ENCODE measurements at places on chromosomes 13 and 19.

GRCh38 chr13:77907666-77908341 is 10.8 kb downstream of the EDNRB start:
- no peak for DNase-seq

DNA sequence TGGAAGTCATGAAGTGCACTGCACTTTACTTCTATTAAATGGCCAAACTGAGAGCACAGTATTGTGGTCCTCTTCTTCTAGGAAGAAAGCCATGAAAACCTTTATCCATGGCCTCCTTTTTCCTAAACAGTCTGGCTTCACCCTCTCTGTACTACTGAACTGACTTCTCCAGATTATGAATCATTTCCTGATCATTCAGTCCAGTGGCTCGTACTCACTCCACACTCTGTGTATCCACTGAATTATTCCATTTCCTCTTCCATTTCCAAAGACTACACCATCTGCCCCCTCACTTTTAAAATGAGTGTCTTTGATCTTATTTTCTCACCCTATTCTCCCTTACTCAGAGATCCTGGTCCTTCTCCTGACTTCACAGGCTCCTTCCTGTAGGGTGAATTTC is 29.7 kb upstream of the FREM2 start:
- no peak for DNase-seq

DNA sequence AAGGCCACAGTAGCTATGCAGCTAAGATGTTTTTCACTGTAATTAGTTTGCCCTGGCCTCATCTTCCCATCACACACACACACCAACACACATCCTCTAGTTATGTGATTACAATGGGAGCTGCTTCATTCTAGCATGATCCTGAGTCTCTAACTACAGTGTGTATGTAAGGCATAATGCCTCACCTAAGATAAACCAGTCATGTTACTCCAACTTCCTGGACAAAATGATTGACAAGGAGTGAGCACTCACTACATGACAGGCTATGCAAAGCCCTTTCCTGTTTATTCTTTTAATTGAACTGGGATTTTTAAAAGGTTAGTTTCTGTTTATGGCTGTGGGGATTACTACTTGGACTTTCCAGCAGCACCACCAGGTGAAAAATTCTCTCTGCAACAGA is 400.8 kb upstream of the ATXN8OS start:
- DNase-seq, result no peak

DNA sequence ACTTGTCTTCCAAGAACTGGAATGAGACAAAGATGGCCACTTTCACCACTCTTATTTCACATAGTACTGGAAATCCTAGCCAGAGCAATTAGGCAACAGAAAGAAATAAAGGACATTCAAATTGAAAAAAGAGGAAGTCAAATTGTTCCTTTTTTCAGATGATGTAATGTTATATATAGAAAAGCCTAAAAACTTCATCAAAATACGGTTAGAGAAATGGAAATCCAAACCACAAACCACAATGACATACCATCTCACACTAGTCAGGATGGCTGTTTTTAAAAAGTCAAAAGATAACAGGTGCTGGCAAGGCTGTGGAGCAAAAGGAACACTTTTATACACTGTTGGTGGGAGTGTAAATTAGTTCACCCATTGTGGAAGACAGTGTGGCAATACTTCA is 113.3 kb upstream of the SPRY2 start:
- peak; percentile 78 for DNase-seq

DNA sequence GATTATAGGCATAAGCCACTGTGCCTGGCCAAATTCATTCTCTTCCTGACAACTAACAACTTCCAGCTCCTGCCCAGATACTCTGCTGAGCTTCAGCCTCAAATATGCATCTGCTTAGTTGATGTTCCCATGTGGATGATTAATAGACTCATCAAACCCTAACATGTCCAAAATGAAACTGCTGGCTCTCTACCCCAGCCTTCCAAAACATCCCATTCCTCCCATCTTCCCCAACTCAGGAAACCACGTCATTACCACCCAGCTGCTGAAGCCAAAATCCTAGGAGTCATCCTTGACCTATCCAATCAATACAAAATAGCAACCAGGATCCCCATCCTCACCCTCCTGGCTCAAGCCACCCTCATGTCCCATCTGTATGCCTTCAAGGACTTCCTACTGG is 20.9 kb downstream of the POU2F2 start:
- peak; percentile 29 for DNase-seq

DNA sequence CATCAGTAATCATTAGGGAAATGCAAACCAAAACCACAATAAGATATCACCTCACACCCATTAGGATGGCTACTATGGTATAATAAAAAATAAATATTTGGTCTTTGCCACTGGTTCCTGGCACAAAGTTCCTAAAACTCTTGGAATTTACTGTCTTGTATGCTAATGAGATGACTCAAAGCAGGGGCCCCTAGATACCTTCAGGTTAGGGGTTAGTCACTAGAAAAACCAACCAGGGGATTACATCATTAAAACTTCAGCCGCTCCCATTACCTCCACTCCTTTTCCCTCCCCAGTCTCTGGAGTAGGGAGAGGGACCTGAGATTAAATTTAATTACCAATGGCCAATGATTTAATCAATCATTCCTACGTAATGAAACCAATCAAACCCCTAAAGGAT is 49.6 kb downstream of the THSD1 start:
- DNase-seq, result peak; percentile 47

- no peak for DNase-seq
Observed at GRCh38 chr13:40306817-40307216, 359.6 kb downstream of the FOXO1 start.

DNA sequence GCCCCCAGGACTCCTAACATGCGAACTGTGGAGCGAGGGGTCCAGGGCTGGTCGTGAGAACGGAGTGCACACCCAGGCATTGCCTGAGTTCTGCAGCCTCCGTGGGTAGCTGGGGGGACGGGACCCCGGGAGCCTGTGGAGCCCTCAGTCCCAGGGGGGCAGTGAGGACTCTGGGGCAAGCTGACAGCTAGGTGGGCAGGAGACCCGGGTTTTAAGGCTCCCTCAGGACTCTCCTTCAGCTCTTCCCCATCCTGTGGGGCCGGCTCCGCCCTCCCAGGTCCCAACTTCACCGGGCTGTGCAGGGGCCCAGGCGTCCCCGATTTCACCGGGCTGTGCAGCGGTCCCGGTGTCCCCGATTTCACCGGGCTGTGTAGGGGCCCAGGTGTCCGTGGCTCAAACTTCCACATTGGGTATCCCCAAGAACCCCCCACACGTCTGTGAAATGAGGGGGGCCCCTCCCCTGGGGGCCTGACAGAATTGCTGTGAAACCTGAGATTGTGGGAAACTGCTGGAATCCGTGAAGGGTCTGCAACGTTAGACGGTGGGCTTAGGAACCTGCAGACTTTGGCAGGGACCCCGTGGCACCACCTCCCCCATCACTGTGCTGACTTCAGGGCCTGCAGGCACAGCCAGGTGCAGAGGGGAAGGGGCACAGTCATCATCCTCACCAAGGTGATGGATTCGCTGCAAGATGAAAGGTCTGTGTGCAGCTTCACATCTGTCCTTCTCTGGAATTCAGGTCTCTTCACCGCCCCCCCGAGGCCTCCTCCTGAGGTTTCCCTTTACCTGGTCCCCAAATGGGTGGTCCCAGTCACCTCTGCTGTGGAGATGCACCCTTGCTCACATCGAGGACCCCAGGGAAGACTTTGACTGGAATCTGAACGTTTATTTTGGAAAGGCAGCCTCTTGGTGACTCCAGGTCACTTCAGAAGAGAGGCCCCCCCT is 73.2 kb upstream of the MCF2L start:
- DNase-seq, result no peak

DNA sequence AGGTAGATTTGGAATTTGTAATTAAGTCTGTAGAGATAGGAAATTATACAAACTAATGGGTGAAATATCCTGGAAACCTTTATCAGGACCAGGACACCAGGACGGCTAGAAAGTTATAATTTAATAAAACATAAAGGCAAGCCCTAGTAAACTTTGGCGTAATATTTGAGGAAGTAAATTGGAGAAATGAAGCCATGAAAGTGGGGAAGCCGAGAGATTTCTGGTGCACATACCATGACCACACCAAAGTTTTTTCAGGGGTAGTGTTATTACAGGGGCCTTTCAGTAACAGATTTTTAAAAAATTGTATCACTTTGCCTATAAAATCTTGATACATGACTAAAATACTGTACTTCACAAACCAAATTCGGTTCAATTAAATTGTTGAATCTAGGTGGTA is 54.7 kb upstream of the URAD start:
- DNase-seq, result no peak

DNA sequence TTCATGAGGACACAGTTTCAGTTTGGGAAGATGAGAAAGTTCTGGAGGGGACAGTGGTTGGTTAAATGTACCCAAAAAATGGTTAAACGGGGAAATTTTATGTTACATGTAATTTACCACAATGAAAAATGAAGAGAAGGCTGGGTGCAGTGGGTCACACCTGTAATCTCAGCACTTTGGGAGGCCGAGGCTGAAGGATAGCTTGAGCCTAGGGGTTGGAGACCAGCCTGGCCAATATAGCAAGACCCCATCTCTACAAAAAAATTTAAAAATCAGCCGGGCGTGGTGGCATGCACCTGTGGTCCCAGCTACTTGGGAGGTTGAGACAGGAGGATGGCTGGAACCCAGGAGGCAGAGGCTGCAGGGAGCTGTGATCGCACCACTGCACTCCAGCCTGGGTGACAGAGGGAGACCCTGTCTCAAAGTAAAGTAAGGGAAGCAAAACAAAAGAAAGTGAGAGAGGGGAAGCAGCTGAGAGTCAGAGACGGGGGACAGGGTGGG is 17.2 kb downstream of the GNG7 start:
- DNase-seq, result no peak

DNA sequence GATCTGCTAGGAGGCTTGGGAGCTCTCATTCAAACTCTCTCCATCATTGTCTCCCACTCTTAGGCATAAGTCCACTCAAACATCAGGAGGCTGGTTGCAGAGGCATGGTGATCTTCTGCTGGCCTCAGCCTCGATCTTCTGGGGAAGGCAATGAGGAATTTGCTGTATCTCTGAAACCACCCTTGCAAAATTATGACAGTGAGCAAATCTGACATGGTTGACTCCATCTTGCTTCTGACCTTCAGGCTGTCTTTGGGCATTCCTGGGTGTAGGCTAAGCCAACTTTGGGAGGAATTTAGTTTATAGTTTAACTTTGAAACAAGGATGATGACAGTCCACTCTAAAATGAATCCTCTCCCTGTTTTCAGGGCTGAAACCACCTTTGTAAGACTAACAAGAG is 84.1 kb upstream of the ABCC4 start:
- no peak for DNase-seq

DNA sequence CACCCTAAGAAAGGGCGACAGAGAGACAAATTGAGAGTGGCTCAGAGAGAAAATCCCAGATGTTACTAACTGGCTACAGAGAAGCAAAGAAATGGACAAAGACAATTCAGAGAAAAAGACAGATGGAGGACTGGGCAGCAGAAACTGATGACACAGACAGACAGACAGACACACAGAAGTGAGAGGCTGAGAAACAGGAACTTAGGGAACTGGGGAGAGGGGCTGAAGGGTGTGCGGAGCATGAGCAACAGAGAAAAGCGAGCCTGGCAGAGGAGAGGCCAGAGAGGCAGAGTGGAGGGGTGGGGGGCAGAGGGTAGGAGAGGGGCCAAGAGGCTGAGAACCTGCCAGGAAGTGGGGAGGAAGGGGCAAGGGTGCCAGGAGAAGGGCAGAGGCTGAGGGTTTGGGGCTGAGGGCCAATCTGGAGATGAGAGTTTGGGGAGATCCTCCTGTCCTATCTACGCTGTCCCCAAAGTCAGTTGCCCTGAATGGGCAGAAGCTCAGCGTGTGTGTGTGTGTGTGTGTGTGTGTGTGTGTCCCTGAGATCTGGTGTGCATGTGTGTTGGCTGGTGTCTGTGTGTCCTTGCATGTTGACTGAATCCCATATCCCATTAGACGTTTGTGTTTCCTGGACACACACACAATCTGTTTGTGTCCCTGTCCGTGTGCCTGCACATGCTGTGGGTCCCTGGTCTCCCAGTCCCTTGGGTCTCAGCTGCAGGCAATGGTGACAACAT is 5.6 kb upstream of the ERFL start:
- DNase-seq, result no peak

DNA sequence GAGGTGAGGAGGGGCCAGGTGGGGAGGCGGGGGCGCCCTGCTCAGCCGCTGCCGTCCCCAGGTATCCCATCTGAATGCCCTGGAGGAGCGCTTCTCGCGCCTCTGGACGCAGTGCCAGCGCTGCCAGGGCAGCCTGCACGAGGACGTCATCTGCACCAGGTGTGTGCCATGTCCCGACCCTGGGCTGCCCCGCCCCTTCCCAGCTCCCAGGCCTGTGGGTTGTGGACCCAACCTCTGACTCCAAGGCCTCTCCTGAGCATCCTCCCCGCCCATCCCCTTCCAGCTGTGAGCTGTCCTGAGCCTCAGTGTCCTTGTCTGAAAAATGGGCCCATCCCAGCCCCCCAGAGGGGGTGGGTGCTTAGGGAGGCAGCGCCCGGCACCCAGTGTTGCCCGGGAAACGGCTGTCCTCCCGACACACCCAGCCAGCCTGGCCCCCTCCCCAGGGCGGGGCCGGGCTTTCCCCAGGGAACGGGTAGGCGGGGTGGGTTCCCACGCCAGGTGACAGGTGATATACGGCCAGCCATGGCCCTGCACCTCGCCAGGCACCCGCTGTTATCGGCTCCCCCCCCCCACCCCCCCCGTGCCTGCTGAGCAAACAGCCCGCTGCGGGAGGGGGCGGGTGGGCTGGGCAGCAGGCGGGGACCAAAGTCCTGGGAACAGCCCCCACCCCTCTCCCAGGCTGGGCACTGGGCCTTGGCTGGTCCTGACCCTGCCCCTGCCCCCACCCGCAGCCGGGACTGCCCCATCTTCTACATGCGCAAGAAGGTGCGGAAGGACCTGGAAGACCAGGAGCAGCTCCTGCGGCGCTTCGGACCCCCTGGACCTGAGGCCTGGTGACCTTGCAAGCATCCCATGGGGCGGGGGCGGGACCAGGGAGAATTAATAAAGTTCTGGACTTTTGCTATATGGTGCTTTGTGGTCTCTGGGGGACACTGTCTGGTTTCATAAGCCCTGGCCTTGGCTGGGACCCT is 1.3 kb upstream of the SPIB start:
- DNase-seq, result no peak

GRCh38 chr13:39946769-39947168 is 291.3 kb downstream of the COG6 start:
- no peak for DNase-seq

- DNase-seq, result no peak
Observed at GRCh38 chr19:35529241-35530218, 1.4 kb upstream of the SBSN start.

DNA sequence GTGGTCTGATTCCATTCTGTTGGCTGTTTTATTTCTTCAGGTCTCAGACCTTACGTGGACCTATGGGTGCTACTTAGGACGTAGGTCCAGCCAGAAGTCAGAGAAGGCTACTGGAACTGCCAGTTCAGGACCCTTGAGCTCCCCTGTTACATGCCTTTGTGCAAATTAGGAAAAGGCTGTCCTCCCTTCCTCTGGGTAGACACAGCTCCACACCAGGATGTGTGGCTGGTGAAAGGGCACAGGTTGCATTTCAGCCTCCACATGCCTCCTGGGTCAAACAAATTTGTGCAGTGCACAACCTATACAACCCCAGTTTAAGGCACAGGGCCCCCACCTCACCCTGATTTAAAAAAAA is 43.9 kb upstream of the MAP3K10 start:
- DNase-seq, result no peak
